Effector memory CD4-positive, alpha-beta T cell (primary cell): ENCODE measurements at places on chromosomes 12 and 14.

GRCh38 chr14:104388541-104389325 is 190.8 kb upstream of the C14orf180 start:
- DNase-seq, result no peak

DNA sequence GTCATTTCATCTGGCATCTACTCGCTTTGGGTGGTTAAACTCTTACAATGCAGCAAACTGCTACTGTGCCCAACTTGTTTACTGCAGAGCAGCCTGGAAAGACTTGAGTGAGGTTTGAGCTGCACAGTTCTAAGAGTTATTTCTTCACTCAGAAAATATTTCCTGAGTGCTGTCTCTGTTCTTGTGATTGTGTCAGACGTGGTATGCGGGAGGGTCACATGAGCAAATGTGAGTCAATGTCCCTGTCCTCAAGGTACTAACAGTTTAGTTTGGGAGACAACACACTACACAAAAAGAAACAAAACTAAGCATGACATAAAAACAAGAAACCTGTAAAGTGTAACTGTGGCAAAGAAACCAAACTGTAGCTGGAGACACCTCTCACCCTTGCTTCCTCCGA is 32.4 kb downstream of the FLVCR2 start:
- no peak for DNase-seq

DNA sequence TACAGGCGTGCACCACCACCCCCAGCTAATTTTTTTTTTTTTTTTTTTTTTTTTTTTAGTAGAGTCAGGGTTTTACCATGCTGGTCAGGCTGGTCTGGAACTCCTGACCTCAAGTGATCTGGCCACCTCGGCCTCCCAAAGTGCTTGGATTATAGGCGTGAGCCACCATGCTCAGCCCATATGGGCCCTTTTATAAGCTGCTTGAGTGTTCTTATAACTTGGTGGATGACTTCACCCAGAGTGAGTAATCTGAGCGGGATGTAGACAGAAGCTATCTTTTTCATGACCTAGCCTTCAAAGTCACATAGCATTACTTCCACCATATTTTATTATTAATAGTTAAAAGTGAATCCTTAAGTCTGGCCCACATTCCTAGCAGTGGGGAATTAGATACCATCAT is 16.4 kb downstream of the BBOF1 start:
- no peak for DNase-seq

DNA sequence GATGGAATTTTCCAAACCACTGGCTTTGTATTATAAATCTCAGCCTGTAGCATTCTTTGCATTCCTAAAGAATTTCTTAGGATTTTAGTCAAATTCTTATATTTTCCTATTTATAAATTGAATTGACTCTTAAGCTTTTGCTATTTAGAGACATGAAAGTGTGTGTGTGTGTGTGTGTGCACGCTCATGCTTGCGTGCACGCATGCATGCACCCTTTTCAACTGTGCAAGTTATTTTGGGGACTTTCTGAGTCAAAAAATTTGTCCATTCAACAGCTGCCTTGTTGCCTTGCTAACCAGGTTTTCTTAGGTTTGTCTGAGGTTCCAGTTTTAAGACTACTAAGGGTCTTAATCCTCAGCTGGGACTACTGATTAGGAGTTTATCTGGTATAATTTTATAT is 42.6 kb downstream of the GPATCH2L start:
- DNase-seq, result no peak

DNA sequence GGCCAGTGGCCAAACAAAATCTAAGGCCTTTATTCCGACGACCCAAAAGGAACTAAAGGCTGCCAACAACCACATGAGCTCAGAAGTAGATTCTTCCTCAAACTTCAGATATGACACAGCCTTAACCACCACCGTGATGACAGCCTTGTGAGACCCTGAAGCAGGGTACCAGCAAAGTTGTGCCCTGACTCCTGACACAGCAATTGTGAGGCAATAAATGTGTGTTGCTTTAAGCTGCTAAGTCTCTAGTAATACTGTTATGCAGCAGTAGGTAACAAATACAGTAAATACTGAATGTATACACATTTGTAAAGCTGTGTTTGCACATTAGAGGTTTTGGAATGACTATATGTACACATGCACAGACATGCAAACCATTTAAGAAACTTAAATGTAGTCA is 10.7 kb upstream of the SLC6A13 start:
- DNase-seq, result no peak

GRCh38 chr12:69688471-69689427 is 10.4 kb downstream of the BEST3 start:
- no peak for DNase-seq

DNA sequence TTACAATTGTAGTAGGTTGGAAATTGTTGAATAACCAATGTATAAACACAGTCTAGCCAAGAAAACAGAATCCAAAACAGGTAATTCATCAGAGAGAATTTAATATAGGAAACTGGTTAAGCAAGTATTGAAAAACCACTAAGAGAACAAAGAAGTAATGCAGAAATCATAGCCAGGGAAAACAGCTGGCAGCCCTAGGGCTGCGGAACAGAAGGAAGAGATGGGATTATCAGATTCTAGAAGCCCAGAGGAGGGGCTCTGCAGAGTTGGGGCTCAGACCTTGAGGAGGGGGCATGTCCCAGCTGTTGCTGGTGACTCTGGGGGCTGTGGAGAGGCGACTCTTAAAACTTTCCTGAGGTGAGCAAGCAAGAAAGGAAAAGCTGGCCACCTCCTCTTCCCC is 49.4 kb downstream of the CD9 start:
- DNase-seq, result no peak

- DNase-seq, result no peak
Measured at GRCh38 chr12:131714759-131715158, 3.9 kb downstream of the SFSWAP start.

- DNase-seq, result no peak
Measured at GRCh38 chr14:69626132-69626500, 14.7 kb downstream of the SUSD6 start.

GRCh38 chr12:104957719-104958000 is 430 bp downstream of the SLC41A2 start:
- peak; percentile 9 for DNase-seq

- DNase-seq, result no peak
Measured at GRCh38 chr14:68932231-68932630, 46.9 kb downstream of the ACTN1 start.

DNA sequence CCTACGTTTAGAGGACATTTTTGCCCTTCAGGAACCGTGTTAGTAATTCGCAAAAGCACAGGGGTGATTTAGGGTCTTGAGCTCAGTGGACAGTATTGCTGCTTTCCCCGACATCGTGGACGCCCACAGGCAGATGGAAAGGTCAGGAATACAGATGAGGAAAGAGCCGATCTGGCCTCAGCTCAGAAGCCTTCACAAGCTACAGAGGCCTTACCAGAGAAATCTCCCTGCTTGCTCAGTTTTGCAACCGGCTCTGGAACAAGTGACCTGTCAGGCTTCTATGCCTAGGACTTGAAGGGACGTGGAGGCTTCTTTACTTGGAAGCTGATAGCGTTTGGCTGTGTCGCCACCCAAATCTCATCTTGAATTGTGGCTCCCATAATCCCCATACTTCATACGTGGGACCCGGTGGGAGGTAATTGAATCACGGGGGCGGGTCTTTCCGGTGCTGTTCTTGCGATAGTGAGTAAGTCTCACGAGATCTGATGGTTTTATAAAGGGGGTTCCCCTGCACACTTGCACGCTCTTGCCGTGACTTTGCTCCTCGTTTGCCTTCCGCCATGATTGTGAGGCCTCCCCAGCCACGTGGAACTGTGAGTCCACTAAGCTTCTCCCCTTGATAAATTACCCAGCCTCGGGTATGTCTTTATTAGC is 332.5 kb downstream of the MED13L start:
- DNase-seq, result no peak

DNA sequence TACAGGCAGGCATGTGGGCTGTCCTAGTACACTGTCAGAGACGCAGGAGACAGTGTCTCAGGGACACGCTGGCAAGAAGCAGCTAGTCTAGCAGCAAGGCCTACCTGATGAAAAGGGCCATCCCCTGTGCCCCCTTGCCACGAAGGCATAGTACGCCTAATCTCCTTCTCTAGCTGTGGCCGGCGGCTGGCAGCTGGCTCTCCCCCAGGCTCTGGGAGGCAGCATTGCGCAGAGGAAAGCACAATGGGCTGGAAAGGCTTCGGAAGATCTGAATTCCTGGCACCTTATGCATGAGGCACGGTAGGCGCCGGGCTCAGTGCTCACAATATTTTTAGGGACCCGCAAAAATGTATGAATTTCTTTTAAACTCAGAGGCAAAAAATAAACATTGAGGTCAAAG is 16.0 kb upstream of the PLEKHH1 start:
- DNase-seq, result no peak

- no peak for DNase-seq
Measured at GRCh38 chr12:100326208-100326607, 30.7 kb upstream of the SLC17A8 start.

DNA sequence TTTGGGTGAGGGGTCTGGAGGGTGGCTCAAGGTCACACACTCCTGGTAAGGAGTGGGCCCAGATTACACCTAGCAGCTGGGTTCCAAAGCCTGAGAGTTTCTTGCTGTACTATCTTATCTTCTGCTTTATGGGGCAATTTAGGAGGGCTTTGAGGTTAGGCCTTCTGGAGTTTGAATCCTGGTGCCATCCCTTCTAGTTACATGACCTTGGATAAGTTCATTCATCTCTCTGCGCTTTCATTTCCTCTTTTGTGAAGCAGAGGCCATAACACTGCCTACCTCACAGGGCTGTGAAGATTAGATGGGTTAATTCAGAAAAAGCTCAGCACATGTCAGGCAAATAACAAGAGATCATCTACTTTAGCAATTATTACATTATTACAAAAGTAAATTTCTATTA is 7.4 kb upstream of the KRT77 start:
- DNase-seq, result no peak

DNA sequence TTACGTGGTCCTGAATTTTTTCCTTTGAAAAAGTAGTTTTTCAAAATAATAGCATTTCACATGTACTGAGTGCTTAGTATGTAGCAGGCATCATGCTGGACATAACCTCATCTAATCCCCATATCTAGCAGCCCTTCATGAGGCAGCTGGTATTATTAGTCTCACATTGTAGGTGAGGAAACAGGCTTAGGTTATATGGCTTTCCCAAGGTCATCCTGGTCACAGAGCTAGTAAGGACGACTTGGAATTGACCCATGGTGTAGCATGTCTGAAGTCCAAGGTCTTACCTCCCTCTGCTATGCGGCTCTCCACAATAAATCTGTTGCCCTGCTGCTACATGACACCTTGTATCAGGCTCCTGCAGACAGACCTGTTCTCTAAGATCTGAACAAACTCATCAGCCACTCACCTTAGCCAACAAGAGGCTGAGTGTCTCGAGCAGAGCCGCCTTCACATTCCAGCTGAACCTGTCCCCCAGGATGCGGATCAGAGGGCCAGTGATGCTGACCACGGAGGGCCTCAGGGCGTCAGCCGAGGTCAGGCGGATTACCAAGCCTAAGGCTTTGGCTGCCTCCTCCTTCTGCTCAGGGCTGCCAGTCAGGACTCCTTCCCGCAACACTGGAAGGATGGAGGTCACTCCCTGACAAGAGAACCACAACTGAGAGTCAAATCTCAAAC is 19.7 kb upstream of the RAB35 start:
- no peak for DNase-seq

GRCh38 chr14:62443796-62444195 is 601.5 kb downstream of the KCNH5 start:
- no peak for DNase-seq

DNA sequence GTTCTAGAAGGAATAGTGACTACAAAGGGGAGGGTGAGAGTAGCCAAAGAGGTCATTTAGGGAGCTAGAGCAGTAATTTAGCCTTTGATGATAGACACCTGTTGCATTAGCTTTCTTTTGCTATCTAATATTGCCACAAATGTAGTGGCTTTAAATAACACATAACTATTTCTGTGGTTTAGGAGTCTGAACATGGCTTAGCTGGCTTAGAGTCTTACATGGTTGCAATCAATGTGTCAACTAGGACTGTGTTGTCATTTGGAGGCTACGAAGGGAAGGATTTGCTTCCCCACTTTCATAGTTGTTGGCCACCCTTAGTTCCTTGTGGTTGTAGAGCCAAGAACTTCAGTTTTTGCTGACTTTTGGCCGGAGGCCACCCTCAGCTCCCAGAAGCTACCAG is 99.9 kb downstream of the C12orf50 start:
- DNase-seq, result no peak

GRCh38 chr14:50666772-50667683 is 1.1 kb downstream of the SAV1 start:
- DNase-seq, result no peak

GRCh38 chr14:42994051-42994736 is 1387.5 kb downstream of the LRFN5 start:
- no peak for DNase-seq

DNA sequence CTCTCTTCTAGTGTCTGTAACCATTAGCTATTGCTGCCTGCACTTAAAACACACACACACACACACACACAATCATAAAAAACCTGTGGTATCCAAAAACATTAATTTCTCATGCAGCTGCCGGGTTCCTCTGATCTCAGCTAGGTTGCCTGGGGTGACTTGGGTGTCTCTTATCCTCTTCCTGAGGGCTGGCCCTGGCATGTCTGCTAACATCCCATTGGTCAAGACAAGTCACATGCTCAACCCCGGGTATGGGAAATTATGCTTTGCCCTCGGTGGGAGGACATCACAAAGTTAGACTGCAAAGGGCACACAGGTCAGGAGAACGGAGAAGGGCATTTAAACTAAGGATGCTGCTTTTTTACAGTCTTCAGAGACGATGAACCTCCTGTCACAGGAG is 55.7 kb downstream of the TRPV4 start:
- DNase-seq, result peak; percentile 13

DNA sequence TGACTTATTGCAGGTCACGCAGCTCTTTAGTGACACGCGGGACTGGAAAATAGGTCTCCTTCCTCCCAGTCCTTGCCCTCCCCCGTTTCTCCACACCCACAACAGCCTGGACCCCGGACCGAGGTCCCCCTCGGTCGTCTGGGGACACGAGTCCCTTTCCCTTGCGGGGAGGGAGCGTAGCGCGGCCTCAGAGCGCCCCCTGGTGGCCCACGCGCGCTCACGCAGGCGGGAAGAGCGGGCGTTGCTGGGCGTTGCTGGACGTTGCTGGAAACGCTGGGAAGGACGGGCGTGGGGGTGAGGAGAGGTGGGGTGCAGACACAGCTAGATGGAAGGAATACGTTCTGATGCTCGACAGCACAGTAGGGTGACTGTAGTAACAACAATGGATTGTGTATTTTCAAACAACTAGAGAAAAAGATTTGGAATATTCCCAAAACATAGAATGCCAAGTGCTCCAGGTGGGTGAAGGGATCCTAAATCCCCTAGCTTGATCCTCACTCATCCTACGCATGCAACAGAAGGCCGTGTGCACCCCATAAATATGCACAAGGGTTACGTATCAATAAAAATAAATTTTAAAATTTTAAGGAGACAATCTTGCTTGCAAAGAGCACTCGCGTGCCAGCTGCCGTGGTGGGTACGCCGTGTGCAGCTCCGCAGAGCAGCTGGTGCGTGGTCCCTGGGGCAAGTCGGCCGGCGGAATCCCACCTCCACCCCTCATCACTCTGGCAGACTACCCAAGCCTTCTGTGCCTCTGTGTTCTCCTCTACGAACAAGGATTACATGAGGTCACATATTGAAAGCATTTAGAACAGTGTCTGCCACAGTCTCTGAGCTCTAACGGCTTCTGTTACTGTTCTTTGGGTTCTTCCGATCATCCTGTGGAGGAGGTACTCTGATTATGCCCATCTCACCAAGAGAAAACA is 87.4 kb downstream of the B4GALNT3 start:
- peak; percentile 46 for DNase-seq
